Keratinocyte (primary cell): ENCODE measurements at places on chromosomes 5 and 9. TPM values are rescaled to one million over a fixed set of nuclear protein-coding genes. Genes with fewer than 3 reads are reported as not detected.

Gene SLC6A19
- polyA plus RNA-seq, result not detected in 3 replicates

Gene CER1
- polyA plus RNA-seq, result not detected in 3 replicates

Gene NEUROG1
- not detected in 3 replicates for polyA plus RNA-seq

Gene MEGF10
- not detected in 3 replicates for polyA plus RNA-seq

Gene AOPEP
- 25.2 to 30.1 TPM (median 27.0 TPM) in 3 replicates for polyA plus RNA-seq

Gene GPBP1
- 23.4 to 44.1 TPM (median 25.1 TPM) in 3 replicates for polyA plus RNA-seq

Gene PCDHB5
- 0.07 to 0.10 TPM (median 0.09 TPM) in 3 replicates for polyA plus RNA-seq

Gene OLFM1
- polyA plus RNA-seq, result 0.25 to 0.46 TPM (median 0.37 TPM) in 3 replicates

Gene SMC2
- polyA plus RNA-seq, result 5.0 to 13.9 TPM (median 8.5 TPM) in 3 replicates

Gene NPDC1
- 9.8 to 23.8 TPM (median 10.6 TPM) in 3 replicates for polyA plus RNA-seq

Gene ABCA2
- polyA plus RNA-seq, result 1.3 to 4.2 TPM (median 1.4 TPM) in 3 replicates

Gene SLC9A3
- polyA plus RNA-seq, result 0.55 to 0.85 TPM (median 0.75 TPM) in 3 replicates

Gene FAM53C
- polyA plus RNA-seq, result 24.6 to 31.5 TPM (median 25.5 TPM) in 3 replicates

Gene SLC36A2
- not detected in 3 replicates for polyA plus RNA-seq

Gene FCN2
- polyA plus RNA-seq, result not detected in 3 replicates

Gene SPINK5
- 16.6 to 29.2 TPM (median 22.6 TPM) in 3 replicates for polyA plus RNA-seq

Gene RMND5B
- polyA plus RNA-seq, result 15.5 to 20.2 TPM (median 15.8 TPM) in 3 replicates

Gene IL33
- polyA plus RNA-seq, result 1.6 to 33.2 TPM (median 7.8 TPM) in 3 replicates

Gene GABBR2
- polyA plus RNA-seq, result 0.01 TPM in 1 of 3 replicates, not detected in the others

Gene MOB3B
- 32.6 to 40.8 TPM (median 35.3 TPM) in 3 replicates for polyA plus RNA-seq

Gene TNC
- polyA plus RNA-seq, result 50.0 to 103 TPM (median 58.7 TPM) in 3 replicates

Gene GDA
- polyA plus RNA-seq, result 0.29 to 0.75 TPM (median 0.75 TPM) in 3 replicates

Gene ZNF366
- not detected in 3 replicates for polyA plus RNA-seq

Gene FGF1
- 1.0 to 2.4 TPM (median 1.8 TPM) in 3 replicates for polyA plus RNA-seq

Gene NKD2
- polyA plus RNA-seq, result 0.13 TPM in 1 of 3 replicates, not detected in the others

Gene DMRT3
- not detected in 3 replicates for polyA plus RNA-seq

Gene PCDHB11
- not detected in 3 replicates for polyA plus RNA-seq

Gene AQP7
- polyA plus RNA-seq, result not detected in 3 replicates

Gene KLF9
- 2.4 to 4.5 TPM (median 3.0 TPM) in 3 replicates for polyA plus RNA-seq

Gene TMEM8B
- polyA plus RNA-seq, result 1.3 to 2.0 TPM (median 2.0 TPM) in 3 replicates

Gene PRR16
- polyA plus RNA-seq, result 0.05 to 0.23 TPM (median 0.20 TPM) in 3 replicates

Gene PAEP
- not detected in 3 replicates for polyA plus RNA-seq

Gene FCN1
- polyA plus RNA-seq, result not detected in 3 replicates

Gene NR2F1
- 0.03 TPM in 1 of 3 replicates, not detected in the others for polyA plus RNA-seq

Gene MYOZ3
- 0.03 to 0.05 TPM in 2 of 3 replicates, not detected in the other for polyA plus RNA-seq

Gene GABRA6
- not detected in 3 replicates for polyA plus RNA-seq

Gene PCDHB10
- 0.04 to 0.07 TPM (median 0.05 TPM) in 3 replicates for polyA plus RNA-seq

Gene NEURL1B
- polyA plus RNA-seq, result 0.06 to 0.43 TPM (median 0.36 TPM) in 3 replicates

Gene PRDM9
- not detected in 3 replicates for polyA plus RNA-seq

Gene INSL6
- polyA plus RNA-seq, result not detected in 3 replicates

Gene SLC46A2
- not detected in 3 replicates for polyA plus RNA-seq
